Naive B cell (primary cell): ENCODE measurements at places on chromosomes 4 and X. TPM values are rescaled to one million over a fixed set of nuclear protein-coding genes. Genes with fewer than 3 reads are reported as not detected.
A peak's percentile ranks its signal among the peaks of the same experiment; 100 is the strongest.

DNA sequence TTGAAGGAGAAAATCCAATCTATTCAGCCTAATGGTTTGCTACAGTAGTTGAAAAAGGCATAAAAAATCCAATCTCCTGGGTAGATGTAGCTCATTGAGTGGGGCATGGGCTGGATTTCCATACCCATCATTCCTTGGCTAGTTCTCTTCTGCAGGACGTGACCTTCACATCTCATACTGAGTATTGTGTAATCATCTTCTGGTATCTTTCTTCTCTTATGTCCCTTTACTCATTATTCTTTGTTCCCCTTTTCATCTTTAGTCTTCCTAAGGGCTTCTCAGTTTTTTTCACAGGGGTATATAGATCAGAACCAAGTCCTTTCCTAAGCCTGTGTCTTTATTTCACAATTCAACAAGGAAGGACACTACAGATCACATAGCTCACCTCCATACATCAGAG, 727.6 kb upstream of the MAGEB2 start:
- DNase-seq: no peak

COX7B2 gene
- polyA plus RNA-seq: not detected

DNA sequence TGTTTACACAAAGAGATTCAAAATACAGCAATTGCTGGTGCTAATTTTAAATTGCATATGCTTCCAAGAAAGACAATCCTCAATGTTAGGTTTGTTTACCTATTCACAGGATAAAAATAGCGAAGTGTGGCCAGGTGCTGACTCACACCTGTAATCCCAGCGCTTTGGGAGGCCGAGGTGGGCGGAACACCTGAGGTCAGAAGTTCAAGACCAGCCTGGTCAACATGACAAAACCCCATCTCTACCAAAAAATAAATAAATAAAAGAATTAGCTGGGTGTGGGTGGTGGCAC, 77.7 kb downstream of the OPHN1 start:
- DNase-seq: no peak

- DNase-seq: no peak
Measured at GRCh38 chr4:171478181-171478580, 335.0 kb upstream of the GALNTL6 start.

DNA sequence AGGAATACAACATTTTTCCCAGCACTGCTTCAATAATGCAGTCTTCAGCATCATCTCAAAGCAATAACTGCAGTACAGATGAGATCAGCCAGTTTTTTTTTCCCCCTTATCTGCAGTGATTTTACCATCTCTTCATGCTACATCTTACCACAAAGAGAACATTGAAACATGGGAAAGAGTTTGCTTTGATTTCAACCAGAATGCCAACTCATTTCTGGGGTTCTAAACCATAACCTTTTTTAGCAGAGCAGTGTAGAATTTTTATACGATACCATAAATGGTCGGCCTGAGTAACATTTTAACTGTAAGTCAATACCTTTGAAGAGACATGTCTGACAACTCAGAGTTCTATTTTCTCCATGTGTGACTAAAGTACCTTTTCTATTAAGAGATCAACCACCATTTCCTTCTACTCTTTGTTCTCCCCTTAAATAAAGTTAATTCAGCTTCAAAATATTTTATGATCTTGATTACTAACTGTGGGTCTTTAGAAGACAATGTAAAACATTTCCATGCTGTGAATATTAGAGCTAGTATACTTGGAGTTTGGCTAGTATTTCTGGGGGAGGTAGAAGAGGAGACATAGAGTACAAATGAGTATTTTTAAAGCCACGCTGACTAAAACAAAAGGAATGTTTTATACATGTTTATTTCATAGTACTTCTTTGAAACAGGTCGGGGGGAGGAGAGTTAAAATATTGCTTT, 69.1 kb downstream of the TET2 start:
- no peak for DNase-seq

ARR3 gene
- not detected for polyA plus RNA-seq

DNA sequence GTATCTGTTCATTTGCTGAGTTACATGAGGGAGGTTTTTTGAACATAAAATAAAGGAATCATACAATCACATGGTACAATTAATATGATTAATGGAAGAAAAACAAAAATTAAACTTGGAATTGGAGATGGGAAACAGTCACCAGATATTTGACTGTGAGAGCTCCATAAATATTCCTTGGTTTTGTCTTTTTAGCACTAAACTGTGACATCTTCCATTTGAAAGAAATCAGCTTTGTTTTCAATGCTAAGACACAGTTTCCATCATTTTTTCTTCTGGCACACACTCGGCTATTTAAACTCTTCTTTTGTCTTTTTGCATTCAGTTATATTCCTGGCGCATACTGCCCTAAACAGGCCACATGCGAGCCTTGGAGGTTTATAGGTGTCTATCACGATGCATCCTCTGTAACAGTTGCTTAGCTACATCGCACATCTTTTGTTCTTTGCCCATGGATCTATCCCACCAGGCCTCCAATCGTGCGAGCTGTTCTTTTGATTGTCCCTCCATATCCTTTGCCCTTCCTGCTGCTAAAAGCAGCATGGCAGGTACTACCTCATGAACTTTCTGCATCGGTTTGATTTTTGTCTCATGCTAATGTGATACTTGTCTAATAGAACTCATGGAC, 158.3 kb downstream of the LDB2 start:
- DNase-seq: no peak

DNA sequence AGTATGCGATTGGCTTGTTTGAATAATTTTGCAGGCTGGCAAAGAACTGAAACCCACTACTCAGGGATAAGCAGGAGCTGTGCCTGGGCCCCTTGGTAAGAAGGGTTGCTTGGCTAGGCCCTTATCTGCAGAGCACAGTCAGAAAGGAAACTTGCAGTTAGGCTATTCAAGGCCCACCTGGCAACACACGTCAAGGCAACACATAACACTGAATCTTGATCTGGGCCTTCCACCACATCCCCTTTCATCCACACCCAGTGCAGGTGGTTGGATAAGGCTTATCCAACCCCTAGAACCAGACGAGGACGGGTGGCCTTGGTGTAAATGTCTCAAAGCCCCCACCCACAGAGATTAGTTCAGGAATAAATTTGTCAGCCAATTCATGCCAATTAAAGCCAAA, 72.8 kb upstream of the NEIL3 start:
- DNase-seq: no peak

GYPA gene
- not detected for polyA plus RNA-seq

GRCh38 chr4:35520059-35520458, 724.3 kb downstream of the ARAP2 start:
- no peak for DNase-seq

MXRA5 gene
- polyA plus RNA-seq: not detected

- DNase-seq: peak; percentile 33
Measured at GRCh38 chr4:139767168-139767567, 101.5 kb downstream of the MGST2 start.

DNA sequence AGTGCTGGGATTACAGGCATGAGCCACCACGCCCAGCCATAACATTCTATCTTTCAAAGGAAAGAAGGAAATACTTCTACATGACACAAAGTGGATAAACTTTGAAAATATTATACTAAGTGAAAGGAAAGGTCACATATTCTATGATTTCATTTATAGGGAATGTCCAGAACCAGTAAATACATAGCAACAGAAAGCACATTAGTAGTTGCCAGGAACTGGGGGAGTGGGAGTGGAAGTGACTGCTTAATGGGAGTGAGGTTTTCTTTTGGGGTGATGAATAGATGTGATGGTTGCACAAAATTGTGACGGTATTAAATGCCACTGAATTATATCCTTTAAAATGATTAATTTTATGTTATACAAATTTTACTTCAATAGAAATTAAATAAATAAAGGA, 95.7 kb upstream of the IL15 start:
- no peak for DNase-seq

ESX1 gene
- polyA plus RNA-seq: not detected

- DNase-seq: no peak
Measured at GRCh38 chr4:68361146-68361589, 11.3 kb upstream of the YTHDC1 start.

STAP1 gene
- polyA plus RNA-seq: 222 TPM

GAGE13 gene
- not detected for polyA plus RNA-seq

DCAF12L1 gene
- not detected for polyA plus RNA-seq

DNA sequence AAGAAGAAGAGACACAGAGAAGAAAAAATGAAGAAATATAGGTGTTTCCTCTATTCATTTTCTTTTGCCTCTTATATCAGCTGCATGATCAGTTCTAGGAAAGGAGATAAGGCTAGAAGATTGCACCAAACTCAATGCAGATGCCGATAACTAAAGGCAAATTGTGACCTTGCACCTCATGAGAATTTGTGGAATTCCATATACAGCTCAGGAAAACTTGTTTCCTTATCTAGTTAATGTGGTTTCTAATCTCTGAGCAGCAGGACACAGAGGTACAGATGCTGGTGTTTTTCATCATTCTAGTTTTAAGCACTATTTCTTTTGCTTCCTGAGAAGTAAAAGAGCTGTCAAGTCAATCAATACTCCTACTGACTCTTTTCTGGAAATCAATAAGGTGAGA, 104.6 kb upstream of the NWD2 start:
- no peak for DNase-seq

- no peak for DNase-seq
Measured at GRCh38 chr4:73499996-73500765, 18.6 kb downstream of the AFM start.

- no peak for DNase-seq
Measured at GRCh38 chrX:4193500-4194155, 480.2 kb upstream of the PRKX start.

PLAC8 gene
- polyA plus RNA-seq: 884 TPM

DNA sequence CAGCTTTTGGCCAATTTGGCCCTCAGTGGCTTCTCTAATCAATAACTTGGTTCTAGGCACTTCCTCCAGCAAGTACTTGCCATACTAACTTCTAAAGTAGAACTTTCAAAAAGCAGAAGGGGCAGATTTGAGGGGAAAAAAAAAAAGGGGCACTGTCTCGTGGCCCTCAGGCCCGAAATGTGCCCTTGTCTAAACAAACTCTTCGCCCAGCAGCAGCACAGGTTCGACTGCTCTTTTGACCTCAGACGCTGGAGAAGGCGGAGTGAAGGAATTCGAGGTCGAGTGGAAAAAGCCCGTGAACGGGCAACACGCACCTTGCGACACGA, 775 bp downstream of the GRPEL1 start:
- no peak for DNase-seq

DNA sequence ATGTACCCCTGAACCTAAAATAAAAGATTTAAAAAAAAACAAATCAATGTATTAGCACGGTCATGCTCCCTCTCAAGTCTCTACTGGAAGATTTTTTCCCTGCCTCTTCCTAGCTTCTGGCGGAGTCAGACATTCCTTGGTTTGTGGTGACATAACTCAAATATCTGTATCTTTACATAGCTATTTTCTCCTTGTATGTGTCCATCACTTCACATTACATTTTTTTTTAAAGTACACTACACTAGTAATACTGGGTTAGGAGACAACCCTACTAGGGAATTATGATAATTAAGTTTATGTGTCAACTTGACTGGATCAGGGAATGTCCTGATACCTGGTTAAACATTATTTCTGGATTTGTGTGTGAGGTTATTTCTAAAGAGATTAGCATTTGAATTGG, 1197.9 kb downstream of the TECRL start:
- DNase-seq: no peak

GPM6B gene
- 0.92 TPM for polyA plus RNA-seq

- no peak for DNase-seq
Measured at GRCh38 chrX:65480960-65481359, 53.6 kb downstream of the LAS1L start.
